Hypothalamus (tissue), 51 donors: ENCODE measurements at places on chromosomes 5 and 9.

DNA sequence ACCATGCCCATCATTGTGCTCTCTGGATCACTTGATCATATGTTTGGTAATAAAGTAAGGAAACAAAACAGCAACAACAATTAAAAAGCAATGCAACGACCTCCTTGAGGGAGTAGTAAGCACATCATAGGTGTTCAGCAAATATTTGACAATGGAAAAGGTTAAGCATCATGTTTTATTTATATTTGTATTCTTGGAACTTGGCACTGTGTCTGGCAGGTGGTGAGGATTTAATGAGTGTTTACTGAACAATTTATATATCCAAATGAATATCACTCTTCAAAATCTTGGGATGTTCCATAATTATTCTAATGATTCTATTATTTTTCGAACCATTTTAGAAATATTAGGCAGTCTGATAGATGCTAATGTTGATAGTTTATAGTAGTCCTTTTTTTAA, 6.2 kb downstream of the PIP5K1B start:
- no peak for DNase-seq

DNA sequence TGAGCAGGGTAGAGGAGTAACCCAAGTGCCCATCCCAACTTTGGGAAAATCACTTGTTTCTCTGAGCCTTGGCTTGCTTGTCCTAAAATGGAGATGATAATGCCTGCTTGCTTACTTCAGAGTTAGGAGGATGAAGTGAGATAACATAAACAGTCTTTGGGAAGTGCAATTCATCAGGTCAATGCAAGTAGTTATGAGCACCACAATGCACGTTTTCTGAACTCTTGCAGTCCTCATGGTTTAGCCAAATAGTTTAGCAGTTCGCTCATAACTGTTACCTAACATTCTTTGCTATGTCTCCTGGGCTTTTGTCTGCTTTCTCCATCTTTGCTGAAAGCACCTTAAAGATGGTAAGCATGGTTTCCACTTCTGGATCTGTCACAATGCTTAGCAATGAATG, 270.0 kb downstream of the ADAMTSL1 start:
- no peak for DNase-seq

DNA sequence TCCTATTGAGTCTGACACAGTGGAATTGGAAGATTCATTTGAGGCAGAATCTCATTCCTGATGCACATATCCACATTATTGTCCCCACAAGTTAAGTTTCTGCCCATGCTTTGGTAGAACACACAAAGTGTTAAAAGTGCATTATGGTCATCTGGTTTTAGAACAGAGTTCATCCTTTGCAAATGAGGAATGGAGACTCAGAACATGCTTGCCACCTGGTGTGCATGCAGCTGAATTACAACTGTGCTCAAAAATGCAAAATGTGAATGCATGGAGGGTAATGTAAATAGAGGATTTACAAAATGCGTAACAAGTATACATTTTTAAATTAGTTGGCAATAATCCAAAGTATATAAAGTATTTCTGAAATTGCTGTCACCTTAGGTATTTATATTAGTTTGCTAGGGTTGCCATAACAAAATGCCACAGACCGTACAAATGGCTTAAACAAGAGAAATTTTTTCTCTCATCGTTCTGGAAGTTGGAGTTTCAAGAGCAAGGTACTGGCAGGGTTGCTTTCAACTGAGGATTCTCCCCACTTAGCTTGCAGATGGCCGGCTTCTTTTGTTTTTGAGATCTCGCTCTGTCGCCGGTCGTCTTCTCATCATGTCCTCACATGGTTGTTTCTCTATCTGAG, 671.1 kb downstream of the TAF11L14 start:
- DNase-seq = no peak

DNA sequence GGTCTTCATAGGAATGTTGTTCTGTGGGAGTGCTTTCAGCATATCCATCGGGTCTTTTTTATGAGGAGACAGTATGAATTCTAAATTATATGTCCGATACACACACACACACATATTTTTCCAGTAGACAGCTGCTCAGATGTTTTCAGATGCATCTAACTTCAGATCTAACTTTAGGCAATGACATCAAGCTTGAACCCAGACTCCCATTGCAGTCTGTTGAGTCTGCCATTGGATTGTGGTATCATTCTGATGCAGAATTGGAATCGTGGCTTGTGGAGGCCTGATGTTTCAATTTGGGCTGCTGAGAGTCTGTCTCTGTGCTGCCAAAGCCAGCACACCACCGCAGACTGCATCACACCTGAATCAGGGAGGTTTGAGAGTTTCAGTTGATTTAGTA, 376.4 kb downstream of the OSTF1 start:
- no peak for DNase-seq

DNA sequence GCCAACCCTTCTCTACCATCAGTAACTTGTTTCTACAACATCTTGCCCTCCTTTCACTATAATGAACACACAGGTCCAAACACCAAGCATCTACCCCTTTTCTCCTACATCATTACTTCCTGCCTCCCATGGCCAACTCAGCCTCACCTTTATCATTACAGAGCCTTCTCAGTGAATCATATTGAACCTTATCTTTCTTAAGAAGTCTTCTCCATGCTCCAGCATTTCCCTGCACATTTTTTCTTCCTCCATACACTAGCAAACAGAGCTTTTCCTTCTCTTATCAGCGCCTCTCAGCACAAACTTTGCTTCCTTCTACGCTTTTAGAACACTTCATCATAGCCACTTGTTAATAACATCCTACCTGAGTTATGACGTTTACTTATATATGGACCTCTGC, 148.2 kb downstream of the ARL15 start:
- DNase-seq = no peak

- DNase-seq = no peak
Measured at GRCh38 chr9:87783180-87783579, 57.3 kb downstream of the CTSL start.

DNA sequence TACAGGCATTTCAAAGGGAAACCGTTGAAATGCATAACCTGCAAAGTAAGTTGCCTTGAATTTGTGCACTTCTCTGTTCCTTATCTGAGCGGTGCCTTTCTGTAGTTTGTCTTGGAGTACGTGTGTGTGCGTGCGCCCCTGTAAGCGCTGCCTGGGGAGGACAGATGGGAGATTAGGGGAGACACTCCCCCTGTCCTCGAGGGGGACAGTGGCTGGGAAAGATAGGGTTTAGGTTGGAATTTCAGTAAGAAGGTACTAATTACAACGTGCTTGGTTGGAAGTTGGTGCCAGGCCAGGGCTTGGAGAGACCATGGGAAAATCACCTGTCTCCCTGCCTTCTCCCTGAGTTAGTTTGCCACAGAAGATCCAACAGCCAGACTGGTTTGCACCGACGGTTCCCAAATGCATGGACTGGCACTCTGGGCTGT, 73.2 kb downstream of the PIK3R1 start:
- DNase-seq = no peak

DNA sequence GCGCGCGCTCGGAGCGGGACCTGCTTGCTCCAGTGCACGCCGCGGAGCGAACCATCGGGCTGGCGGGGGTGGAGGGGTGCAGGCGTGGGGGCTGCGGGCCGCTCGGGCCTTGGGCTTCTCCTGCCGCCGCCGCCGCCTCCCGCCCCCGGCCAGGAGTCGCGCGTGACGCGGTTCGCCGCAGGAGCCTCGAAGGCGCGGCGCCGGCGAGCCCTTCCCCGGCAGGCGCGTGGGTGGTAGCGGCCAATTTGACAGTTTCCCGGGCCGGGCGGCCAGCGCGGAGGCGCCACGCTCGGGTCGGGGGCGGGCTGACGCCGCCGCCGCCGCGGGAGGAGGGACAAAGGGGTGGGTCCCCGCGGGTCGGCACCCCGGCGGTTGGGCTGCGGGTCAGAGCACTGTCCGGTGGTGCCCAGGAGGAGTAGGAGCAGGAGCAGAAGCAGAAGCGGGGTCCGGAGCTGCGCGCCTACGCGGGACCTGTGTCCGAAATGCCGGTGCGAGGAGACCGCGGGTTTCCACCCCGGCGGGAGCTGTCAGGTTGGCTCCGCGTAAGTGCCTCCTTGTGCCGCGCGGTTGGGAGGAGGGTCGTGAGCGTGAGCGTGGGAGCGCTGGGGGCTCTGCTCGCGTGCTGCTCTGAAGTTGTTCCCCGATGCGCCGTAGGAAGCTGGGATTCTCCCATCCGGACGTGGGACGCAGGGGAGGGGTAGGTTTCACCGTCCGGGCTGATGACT, at the start of gene TJP2:
TJP2 (plus strand) TSS at position 387 of the 725 bp plus-strand sequence; CDS start at position 483, 96 bp downstream.
- DNase-seq = peak; percentile 79

DNA sequence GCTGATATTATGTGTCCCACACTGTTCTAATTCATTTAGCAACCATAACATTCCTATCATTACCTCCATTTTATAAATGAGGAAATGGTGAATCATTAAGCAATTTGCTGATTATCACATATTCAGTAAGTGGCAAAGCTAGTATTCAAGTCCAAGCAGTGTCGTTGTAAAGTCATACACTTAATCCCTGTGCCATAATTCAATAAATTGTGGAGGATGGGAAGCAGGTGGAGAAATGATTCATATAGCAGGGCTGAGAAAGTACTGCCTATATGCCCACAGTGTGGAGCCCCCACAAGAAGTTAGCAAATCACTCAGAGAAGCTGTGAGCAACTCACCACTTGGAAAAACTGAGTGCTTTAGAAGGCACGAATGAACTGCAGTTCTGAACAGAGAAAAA, 691.0 kb downstream of the PTPRD start:
- DNase-seq = no peak

- DNase-seq = no peak
Measured at GRCh38 chr9:38107405-38107804, 38.4 kb upstream of the SHB start.

DNA sequence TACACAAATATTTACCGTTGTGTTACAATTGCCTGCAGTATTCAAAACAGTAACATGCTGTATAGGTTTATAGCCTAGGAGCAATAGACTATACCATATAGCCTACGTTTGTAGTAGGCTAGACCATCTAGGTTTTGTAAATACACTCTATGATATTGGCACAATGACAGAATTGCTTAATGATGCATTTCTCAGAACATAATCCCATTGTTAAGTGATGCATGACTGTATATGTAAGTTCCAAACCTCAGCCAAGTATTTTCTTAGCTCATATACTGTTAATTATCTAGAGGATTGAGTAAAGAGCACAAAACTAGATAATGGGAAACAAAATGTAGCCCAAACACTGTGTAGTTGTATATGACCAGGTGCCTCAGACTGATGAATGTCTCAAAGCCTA, 220.1 kb downstream of the ANXA1 start:
- DNase-seq = no peak

GRCh38 chr5:52922384-52922783, 66.8 kb upstream of the ITGA2 start:
- no peak for DNase-seq

GRCh38 chr9:126216826-126217225, 109.8 kb upstream of the MVB12B start:
- DNase-seq = no peak

GRCh38 chr5:129046151-129046550, 48.4 kb upstream of the ISOC1 start:
- no peak for DNase-seq

GRCh38 chr5:176406436-176407052, 9.8 kb downstream of the CLTB start:
- DNase-seq = no peak

GRCh38 chr5:135761746-135762145, 72.7 kb upstream of the SLC25A48 start:
- no peak for DNase-seq

DNA sequence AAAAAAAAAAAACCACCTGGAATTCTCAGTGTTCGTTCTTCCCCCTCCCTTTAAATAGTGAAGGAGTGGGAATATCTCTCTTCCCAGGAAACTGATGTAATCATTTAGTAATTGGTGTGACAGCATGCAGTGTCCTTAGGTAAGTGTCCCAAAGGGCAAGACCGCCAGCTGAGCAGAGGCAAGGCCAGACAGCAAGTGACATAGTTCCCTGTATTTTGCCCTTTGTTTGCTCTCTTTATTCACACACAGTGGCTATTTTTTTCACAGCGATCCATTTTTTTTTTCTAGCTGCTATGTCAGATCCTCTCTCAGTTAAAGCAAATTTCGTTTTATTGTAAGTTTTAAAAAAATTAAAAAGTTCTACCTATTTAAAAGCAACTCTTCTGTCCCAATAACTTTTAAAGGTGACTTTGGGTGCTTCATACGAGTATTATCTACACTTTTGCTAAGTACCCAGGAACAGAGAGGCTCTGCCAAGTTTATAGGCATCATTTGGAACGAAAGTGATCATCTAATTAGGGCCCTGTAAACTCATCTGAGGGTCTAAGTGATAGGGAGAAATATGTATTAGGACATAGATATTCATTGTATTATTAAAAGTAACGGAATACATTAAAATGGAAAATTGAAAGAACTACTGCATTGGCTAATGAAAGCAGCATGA, 98.2 kb upstream of the ALDH1A1 start:
- no peak for DNase-seq

DNA sequence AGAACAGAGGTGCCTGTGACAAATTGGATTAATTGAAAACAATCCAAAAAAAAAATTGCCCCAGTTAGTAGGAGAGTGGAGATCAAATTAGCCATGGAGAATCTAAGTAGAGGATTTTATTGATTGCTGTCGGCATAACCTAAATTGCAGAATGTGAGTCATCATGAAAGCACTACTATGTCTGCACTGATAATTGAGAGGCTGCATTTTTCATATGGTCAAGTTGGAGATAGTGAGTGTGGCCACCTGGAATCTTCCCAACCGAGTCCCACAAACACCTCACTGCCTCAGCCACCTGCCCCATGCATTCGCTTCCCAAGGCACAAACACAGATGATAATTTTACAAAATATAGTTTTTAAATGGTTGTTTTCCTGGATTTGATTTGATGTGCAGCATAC, 123.7 kb downstream of the NTRK2 start:
- no peak for DNase-seq

GRCh38 chr5:401146-402034, 41.6 kb upstream of the EXOC3 start:
- DNase-seq = no peak

- no peak for DNase-seq
Measured at GRCh38 chr9:5186416-5187169, 1.2 kb upstream of the INSL6 start.

- no peak for DNase-seq
Measured at GRCh38 chr5:167049043-167049663, 1242.3 kb upstream of the WWC1 start.

DNA sequence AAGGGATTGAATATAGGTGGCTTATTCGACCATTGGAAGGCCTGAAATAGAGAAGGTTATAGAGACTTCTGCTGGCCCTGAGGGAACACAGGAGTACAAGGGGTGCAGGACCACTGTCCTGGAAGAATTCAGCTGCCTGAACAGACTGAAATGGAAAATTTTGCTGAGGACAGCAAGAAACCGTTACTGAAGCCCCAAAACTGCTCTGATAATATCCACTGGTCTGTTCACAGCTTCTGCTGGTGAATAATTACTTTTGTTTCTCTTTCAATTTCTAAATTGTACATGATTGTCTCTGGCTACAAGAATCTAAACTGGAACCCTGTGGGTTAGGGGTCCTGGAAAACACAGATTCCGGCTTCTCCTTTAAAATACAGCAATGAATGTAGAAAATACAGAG, 218.5 kb upstream of the CDH12 start:
- DNase-seq = no peak

GRCh38 chr9:136312009-136312375, 8.1 kb upstream of the CCDC187 start:
- no peak for DNase-seq

GRCh38 chr5:131647048-131647769, 12.2 kb upstream of the RAPGEF6 start:
- DNase-seq = no peak
